Suppressor macrophage treated with lipopolysaccharide for 1 hour (primary cell): ENCODE measurements at places on chromosomes 5 and 9.

DNA sequence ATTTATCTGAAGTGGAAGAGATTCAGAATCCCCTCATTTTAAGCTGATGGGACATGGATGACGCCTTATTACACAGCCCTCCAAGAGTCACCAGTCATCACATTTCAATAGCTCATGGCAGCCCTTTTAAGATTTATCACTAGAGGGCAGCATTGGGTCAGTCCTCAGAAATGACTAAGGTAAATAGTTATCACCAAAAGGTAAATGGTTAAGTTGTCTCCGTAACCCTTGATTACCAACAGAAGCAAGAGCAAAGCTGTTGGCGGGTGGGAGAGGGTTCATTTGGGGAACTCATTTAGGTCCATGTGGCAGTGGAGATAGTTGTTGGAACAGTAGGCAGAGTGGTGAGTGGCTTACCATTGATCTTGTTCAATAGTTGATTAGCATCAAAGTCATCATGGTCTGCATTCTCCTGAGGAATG, 12.0 kb upstream of the C9 start:
- DNase-seq: peak; percentile 77

DNA sequence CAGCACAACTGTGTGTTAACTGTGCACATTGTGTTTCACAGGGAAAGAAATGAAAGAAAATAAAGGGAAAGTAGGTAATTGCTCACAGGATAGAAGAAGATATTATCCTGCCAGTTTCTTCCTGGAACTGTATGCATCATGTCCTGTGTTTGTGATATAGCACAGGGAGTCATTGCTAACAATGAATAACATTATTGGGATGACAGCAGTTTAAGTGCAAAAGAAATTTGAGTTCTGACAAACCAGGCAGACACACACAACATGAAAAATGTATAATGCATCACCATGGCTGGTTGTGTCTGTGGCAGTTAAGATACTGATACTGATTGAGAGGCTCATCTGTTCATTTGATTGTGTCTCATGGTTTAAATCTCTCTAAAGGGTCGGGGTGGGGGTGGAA, 145.4 kb downstream of the SPATA31D1 start:
- no peak for DNase-seq

DNA sequence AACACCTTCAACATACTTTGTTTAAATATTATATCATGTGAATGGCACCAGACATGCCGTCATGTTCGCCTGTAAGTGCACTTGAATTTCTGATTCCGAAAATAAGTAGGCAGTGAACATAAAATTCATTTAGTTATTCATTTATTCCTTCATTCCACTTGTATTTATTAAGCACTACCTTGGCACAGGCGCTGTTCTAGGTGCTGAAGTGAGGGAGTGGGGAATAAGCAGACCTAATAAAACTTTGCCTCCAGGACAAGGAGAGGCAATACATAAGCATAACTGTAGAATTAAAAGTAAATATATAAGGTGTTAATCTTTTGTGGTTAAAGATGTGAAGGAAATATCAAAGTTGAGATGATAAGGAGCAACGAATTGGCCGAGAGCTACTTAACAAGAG, 297.4 kb downstream of the TENT4A start:
- no peak for DNase-seq

- no peak for DNase-seq
Measured at GRCh38 chr9:94785215-94786169, 59.0 kb downstream of the AOPEP start.

DNA sequence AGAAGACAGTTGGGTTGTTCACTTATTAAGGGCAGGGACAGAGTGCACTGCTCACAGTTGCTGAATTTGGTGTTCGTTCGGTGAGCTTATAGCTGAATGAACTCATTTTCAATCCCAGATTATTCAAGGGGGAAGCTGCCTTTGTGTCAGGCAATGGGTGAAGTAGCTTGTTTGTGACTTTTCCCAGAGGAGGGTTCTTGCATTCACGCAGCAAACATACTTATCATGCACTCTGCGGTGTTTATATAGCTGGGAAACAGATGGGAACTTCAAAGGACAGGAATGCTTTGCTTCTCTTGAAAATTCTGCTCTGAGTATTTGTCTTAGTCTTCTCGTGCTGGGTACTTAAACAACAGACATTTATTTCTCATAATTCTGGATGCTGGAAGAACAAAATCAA, 64.7 kb upstream of the ABCA1 start:
- no peak for DNase-seq

DNA sequence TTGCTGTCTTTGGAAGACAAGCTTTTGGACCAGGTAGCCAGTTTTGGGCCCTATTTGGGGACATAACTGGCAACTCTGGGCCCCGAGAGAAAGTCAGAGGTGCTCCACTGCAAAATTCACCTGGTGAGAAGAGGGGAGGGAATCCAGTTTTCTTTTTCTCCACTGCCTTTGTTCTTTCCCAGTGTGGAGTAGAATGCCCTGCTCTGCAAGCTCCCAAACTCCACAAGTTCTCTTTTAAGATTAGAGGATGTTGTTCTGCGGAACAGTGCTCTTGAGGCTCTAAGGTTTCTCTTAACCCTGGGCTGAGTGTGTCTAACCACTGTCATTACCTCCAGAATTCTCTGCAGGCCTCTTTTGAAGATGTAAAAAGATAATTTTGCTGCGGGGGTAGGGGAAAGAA, 25.3 kb downstream of the MACIR start:
- no peak for DNase-seq

DNA sequence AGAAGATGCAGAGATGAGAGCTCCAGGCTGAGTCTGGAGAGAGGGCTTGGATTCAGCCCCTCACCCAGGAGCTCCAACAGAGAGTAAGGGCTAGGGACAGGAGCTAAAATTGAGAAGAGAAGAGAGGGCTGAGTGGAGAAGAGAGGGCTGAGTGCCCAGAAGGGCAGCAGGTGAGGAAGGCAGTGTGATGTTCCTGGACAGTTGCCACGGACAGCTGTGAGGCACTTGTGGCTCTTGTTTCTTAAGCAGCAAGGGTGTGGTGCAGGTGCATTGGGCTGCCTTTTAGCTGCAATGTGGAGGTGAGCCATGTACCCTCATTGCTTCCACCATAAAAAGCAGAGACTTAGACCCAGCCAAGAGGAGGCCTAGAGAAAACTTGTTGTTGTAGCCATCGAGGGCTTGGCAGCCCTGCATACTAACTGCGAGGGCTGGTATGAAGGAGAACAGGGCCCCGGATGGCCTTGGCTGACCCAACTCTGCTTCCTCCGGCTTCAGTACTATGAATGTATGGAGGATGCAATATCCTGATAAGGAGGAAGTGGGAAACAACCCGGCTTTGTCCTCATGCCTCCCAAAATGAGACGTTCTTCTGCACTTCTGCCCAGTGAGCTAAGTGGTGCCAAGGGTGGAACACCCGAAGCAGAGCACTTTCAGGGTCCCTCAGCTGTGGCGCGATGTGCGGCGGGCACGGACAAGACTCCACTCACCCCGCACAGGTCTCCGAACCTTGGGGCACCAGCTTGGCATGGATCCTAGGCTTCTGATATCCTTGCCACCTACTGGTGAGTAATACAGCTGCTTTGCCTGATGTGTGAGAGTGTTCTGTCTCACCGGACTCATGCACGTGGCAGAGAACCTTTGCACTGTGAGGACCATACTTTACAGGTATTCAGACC, 65.2 kb downstream of the LRRC70 start:
- DNase-seq: no peak

DNA sequence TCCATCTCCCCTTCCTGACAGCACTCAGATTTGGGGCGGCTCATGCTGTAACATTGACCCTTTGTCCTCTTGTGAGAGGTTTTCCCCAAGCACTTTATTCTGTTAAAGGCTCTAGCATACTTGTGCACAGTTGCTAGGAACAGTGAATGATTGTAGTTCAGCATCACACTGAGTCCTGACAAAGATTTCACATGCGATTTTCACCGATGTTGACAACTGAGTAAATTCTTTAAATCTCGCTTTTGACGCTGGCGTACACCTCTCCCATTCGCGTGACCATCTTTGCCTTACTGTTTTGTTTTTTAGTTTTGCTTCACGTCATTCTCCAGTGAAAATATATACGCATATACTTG, 780 bp downstream of the CDC37L1 start:
- no peak for DNase-seq

GRCh38 chr9:14173713-14174112, 140.2 kb downstream of the NFIB start:
- DNase-seq: no peak
